Fibroblast of skin of left quadriceps (primary cell): ENCODE measurements at places on chromosomes 13 and 19.

DNA sequence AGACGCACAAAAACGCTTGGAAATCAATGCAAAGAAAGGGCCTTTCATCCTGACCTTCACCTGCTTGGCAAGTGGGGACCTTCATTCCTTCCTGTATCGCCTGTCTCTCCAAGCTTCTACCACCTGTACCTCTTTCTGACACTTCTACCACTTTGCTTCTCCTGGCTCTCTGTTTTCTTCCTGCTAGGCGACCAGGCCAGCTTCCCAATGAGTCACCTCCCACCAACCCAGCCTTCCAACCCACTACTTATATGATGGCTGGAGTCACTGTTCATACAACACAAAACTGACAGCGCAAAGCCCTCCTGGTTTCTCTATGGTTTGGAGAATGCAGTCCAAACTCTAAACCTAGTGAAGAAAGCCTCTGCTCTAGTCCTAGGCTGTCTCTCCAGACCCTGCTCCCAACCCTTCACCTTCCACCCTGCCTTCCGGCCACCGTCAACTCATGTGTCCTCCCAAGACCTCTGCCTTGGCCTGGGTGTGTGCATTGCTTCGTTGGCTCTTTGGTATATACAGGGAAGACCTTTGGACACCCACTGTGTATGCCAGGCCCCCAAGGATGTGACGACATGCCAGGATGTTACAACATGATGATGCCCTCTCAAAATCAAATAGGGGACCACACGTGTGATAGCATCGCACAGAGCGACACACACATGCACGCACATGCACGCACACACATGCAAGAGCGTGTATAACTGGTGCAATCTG is 148.5 kb downstream of the STK24 start:
- DNase-seq = no peak

- no peak for DNase-seq
Observed at GRCh38 chr19:15374796-15375440, 4.7 kb downstream of the AKAP8 start.

DNA sequence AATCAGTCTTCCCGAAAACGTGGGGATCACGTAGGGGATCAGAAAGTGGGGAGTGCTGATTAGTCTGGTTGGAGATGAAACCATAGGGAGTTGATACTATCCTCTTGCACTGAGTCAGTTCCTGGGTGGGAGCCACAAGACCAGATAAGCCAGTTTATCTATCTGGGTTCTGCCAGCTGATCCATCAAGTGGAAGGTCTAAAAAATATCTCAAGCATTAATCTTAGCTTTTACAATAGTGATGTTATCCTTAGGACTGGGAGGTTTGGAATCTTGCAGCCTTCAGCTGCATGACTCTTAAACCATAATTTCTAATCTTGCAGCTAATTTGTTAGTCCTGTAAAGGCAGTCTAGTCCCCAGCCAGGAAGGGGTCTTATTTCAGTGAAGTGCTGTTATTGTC is 2474.2 kb downstream of the PCDH9 start:
- DNase-seq = no peak

- DNase-seq = no peak
Observed at GRCh38 chr19:14375582-14376291, 5.5 kb upstream of the ADGRE5 start.

DNA sequence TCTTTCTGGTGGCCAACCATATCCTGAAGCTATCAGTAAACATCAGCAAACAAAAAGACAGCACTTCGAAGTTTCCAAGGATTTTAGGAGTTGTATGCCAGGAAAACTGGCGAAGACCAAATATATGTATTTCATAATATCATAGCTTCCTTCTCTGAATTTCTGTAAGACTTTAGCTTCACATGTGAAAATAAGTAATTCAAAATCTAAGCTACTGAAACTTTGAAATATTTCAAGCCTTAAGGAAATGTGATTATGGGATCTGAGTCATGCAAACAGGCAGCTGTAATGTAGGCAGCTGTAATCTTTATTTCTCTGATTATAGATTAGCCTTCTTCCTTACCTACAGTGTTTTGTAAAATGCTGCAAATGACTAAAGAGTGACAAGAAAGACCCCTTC is 70.7 kb upstream of the ANKRD10 start:
- no peak for DNase-seq
